ENCODE measurements at places on chromosomes 11 and 22.

DNA sequence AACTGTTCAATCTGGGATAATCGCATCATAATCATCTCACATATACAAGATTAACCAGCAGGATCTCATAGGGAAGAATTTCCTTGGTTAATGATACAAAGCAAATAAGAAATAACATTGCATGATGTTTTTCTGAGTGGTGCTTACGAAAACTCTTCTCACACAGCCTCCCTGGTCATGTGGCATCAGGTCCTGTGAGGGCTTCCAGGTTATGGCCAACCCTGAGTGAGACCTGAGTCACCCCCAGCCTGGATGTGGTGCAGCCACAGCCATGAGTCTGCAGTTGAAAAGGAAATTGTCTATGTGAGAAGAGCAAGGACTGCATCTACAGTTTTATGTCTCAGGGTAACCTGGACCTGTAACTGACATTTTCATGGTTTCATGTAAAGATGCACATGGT, 90.5 kb upstream of the XKR3 start:
- no peak for DNase-seq

- no peak for DNase-seq
Observed at GRCh38 chr22:25492162-25492561, 72.3 kb upstream of the GRK3 start.

DNA sequence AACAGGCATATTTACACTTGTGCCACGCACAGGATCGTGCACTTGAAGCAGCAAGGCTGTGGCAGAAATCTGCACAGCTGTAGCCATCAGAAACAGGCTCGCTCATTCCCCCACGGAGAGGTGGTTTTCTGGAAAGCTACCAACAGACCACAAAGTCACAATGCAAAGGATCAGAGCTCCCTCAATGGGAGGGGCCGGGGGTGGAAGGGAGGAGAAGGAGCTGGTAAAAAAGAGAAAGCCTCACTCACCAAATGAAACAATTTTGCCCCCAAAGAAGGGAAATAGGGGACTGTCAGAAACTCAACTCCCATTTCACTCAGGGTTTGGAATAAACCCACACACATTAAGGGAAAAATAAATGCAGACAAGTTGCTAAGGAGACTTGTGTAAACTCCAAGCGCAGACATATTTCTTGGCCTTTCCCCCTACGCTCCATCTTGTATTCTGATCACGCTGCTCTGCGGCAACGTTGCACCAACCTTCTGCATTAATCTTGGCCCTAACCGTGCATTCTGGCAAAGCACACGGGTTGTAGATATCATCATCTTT, 43.2 kb upstream of the BLID start:
- DNase-seq: no peak

DNA sequence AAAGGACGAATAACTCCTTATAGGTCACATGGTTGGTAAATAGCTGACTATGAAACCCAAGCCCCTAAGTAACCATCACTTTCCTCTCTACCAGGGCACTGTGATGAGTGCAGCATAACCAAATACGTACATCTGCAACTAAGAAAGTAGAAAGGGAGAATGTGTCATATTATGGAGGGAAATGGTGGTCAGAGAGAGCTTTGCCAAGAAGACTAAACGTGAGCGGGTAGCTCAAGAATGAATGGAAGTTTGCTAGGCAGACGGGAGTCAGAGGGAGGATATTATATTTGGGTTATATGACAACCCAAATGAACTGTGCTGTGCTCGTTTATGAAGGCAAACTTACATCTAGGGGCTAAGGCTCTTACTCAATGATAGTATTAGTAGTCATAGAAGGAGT, 537.3 kb downstream of the OPCML start:
- DNase-seq: no peak

DNA sequence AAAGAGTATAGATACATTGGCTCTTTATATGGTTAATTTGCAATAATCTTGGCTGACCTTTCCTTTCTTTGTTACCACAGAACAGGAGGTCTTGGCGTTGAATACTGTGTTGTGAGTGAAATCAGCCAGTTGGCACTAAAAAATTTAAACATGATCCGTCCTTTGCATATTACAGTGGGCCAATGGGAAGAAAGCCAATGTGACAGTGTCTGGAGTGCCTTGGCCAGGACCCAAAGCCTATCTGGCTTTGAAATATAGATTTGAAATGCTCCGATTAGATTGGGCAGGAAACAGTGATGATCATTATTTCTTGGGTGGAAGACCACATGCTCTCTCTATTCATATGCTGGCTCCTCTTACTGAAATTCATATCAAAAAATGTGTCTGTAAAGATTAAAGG, 339.6 kb upstream of the ANO3 start:
- DNase-seq: no peak

- no peak for DNase-seq
Observed at GRCh38 chr11:117290809-117291396, at the start of gene BACE1-AS. Gene BACE1-AS (plus strand): TSS chr11:117291346.

- no peak for DNase-seq
Observed at GRCh38 chr22:43302531-43303041, 40.6 kb downstream of the SCUBE1 start.

DNA sequence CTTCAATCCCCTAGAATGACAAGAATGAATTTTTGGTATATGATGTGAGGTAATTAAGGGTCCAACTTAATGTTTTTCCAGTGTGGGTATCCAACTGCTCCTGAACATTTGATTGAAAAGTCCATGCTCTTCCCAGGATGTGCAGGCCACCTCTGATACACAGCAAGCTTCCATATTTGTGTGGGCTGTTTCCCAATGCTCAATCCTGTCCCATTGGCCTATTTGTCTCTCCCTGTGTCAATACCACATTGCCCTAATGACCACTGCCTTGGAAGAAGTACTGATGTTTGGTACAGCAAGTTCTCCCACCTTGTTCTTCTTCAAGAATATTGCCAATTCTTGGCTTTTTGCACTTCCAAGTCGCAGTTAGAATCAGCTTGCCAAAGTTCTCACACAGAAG, 42.9 kb downstream of the KCNQ1OT1 start:
- DNase-seq: no peak

All from inflammatory macrophage treated with lipopolysaccharide for 1 hour (primary cell).